ENCODE measurements at places on chromosomes 11 and 22.

DNA sequence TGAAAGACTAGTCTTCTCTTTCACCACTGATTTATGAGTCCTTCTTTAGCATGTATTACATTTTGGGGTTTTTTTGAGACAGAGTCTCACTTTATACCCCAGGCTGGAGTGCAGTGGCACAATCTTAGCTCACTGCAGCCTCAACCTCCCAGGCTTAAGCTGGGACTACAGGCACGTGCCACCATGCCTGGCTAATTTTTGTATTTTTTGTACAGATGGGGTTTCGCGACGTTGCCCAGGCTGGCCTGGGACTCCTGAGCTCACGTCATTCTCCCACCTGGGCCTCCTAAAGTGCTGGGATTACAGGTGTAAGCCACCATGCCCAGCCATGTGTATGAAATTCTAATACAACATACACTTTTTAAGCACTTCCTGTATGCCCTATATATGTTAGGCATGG lies 26.3 kb upstream of the CXCR5 start:
- no peak for DNase-seq

GRCh38 chr11:129598378-129598777 lies 217.3 kb upstream of the TMEM45B start:
- no peak for DNase-seq

GRCh38 chr11:41273908-41274307 lies 185.5 kb downstream of the LRRC4C start:
- DNase-seq = no peak

DNA sequence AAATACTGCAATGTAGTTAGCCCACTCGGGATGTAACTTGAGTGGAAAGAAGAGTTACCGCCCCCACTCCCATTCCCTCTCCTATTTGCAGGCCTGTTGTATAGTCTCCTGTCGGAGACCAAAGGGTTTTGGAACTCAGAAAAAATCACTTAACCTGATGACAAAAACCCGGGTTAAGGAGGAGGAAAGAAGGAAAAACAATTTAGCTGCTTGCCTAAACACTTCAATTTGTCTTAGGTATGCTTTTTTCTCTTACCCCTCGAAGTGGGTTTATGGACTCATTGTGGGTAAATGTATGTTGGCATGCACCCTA lies 2.2 kb downstream of the YAP1 start:
- DNase-seq = no peak

- no peak for DNase-seq
These were observed 581.3 kb downstream of the INSC start for GRCh38 chr11:15696069-15696468.

DNA sequence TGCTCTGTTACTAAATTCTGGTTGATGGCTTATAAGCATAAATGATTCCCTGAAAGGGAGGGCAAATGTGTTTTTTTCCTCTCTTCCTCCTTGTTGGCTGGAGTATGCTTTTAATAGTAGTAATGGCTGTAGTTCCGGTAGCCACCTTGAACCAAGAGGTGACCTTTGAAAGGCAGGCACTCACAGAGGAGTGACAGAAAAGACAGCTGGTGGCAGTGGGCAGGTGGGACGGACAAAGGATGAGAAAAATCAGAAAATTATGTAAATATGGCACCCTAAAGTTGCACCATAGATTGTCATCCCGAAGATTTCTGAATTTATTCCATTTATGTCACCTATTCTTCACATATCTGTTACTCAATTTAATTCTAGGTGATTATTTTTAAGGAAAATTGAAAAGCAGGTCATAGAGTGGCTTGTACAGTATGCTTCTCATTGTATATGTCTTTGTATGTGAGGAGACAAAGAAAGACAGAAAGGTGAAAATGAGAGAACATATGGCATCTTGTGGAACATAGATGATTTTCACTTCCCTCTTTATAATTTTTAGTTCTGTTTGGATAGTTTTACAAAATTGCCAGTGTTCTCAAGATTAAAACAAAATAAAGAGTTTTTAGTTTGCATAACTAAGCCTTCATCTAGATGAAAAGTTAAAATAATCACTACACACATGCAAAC lies 17.0 kb downstream of the CASP12 start:
- no peak for DNase-seq

DNA sequence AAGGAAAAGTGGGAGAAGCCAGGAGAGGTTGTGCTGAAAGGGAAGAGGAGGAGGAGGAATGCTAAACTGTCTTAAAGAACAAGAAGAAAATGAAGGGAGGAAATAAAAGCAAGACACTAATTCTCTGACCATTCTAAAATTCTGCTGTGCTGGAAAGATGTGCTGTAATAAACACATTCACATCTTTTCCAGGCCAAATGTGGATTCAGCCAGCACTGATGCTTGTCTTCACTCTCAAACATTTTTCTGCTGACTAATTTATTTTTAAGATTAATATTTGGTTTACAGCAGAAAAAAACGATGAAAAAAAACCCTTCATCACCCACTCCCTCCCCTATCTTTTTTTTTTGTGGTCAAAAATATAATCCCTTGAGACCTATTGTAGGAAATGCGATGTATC lies 223.6 kb downstream of the SWAP70 start:
- DNase-seq = no peak

GRCh38 chr11:69362315-69362714 lies 68.4 kb downstream of the MYEOV start:
- DNase-seq = no peak

GRCh38 chr22:24806663-24807001 lies 621 bp downstream of the SGSM1 start:
- no peak for DNase-seq

DNA sequence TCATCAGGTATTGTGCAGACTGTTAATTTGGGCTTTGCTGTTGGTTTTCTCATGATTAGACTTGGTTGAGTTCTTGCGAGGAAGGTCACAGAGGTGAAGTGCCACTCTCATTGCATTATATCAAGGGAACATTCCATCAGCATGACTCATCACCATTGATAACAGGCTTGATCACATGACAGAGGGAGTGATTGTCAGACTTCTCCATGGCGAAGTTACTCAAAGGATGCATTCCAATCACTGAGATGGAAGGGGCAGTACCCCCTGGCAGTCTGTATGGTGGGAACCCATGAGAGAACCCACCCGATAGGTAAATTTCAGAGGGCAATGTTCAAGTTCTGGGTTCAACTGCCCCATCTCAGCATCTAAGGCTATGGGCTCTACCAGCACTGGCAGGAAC lies 19.4 kb upstream of the P2RY2 start:
- peak; percentile 52 for DNase-seq

DNA sequence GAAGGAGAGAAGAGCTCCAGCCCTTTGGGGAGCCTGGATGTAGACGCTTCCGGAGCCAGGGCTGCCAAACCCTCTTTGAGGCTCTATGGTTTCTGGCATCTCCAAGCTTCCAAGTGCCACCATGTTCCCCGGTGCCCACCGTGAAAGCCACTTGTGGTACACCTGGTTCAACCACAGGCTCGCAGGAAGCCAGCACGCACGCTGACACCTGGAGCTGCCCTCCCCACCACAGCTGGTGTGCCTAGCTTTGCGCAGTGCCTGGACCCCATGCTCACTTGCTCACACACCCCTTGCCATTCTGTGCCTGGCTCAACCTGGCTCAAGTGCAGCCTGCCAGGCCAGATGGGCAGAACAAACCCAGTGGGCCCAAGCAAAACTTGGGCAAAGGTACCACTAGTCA lies 831.4 kb downstream of the DLG2 start:
- DNase-seq = no peak

GRCh38 chr22:40310081-40310767 lies 36.1 kb upstream of the ADSL start:
- no peak for DNase-seq

DNA sequence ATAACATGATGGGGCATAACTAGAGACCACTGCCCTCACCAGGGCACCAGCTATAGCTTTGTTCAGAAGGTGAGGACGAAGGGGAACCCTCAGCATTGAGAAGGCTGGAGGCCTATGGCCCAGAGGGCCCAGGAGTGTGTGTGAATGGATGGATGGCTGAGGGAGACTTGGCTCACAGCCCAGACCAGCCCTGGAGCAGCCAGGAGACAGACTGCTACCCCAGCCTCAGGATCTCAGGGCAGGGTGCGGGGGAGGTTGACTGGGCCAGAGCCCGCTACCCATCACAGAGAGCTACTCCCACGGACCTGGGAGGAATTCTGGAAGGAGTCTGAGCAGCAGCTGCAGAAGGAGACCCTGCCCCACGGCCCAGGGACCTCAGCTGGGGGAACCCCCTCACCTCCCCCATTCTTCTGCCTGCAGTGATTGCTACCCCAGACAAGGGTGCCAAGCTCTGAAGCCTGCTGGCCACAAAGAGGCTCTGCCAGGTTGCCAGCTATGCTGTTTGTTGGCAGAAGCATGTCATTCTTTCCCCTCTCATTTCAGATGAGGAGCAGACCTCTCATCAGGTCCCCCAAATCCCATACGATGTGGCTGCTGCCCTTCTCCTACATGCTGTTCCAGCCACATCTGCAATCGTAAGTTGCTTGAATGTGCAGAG lies 5.4 kb upstream of the CSDC2 start:
- DNase-seq = no peak

DNA sequence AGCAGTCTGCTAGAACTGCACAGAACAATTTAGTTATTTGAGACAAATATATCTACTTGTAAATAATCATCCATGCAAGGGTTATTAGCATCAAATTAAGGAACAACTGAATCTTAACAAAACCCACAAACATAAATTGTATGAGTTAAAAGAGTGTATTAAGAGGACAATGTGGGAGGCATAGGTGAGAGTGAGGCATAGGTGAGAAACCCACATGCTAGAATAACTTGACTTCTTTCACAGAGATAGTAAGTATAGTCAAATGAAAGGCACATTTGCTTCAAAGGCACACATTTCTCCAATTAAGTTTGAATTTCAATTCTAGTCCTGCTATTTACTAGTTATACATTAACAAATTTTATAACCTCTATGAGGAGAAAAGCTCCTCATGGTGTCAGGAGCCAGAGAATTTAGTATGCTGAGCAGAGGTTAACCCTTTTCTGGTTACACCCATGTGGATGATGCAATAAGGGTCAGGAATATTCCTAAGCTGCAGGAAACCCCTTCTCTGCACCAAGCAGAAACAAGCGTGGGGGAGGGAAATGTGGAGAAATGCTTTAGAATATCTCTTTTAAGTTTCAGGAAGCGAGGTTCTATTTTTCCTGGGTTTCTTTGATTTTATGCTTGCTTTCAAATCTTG lies 264.2 kb downstream of the GRM5 start:
- peak; percentile 29 for DNase-seq

DNA sequence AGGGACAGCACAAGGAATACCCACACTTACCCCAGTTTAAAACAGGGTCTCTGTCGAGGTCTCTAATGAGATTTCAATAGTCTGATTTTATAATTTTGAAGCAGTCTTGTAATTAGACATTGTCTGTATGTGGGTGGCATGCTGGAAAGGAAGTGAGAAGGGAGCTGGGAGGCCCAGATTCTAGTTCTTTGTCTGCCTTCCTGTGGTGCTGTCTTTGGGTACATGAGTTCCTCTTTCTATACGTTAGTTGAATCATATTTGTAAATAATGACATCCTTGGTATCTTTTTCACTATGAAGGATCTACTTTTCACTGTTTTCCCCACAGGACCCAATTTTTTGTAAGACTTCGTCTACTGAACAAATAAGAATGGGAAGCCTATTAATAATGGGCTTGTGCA lies 42.0 kb upstream of the TENM4 start:
- no peak for DNase-seq

- no peak for DNase-seq
These were observed 151.1 kb upstream of the NECTIN1 start for GRCh38 chr11:119880143-119880542.

- no peak for DNase-seq
These were observed 66.6 kb downstream of the CACNG2 start for GRCh38 chr22:36636916-36637315.

DNA sequence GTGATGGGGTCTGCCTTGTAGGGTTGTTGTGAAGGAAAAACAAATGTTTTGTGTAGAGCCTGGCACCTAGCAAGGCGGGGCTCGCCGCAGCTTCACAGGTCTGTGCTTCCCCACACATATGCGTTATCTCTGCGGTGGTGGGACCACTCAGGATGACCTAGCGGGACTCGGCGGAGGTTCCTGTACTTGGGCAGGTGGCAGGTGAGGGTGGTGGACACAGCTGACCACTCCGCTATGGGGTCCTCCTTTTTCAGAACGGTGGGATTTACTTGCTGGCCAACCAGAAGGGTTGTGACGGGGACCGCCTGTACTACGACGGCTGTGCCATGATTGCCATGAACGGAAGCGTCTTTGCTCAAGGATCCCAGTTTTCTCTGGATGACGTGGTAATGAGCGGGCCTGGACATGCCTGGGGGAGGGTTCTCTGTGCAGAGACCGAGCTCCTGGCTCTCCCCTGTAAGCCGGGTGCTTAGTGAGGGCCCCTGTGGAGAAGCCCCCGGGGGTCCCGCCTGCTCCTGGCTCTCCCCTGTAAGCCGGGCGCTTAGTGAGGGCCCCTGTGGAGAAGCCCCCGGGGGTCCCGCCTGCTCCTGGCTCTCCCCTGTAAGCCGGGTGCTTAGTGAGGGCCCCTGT lies 21.3 kb downstream of the NADSYN1 start:
- DNase-seq = no peak

DNA sequence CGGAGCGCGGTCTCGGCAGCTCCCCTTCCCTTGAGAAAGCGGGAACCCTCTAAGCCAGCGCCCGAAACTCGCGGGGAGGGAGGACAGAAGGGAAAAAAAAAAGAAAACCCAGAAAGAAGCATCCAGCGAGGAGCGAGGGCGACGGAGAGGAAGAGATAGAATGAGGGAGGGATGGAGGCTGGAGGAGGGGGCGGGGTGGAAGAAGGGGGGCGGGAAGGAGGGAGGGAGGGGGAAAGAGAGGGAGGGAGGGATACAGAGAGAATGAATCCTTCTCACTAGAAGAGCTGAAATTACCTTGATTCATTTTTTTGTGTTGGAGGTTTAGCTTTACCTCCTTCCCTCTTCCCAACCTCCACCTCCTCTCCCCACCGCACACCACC lies 19.3 kb upstream of the BDNF start:
- no peak for DNase-seq

GRCh38 chr11:44798607-44798972 lies 71.8 kb downstream of the TSPAN18 start:
- no peak for DNase-seq

- DNase-seq = peak; percentile 15
These were observed 13.8 kb downstream of the GGT5 start for GRCh38 chr22:24230911-24231656.

- DNase-seq = no peak
These were observed 71.8 kb downstream of the ADAMTS15 start for GRCh38 chr11:130520271-130520671.

DNA sequence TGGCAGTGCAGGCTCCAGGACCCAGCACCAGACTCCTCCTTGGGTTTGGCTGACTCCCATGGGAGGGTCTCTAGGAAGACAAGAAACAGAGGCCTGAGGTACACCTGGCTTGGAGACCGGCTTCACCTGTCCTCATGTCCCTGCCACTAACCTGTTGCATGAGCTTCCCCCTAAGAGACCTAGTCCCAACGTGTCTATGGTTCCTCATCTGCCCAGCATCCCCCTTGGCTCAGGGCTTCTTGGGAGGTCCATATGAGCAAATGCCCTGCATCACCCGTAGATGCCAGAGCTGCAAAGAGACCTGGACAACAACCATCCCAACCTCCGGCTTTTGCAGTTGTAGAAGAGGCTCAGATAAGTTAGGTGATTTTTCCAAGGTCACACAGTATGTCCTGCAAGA lies 123.5 kb downstream of the BUD13 start:
- no peak for DNase-seq

Data from LoVo (cell line).